ENCODE measurements at places on chromosomes 7 and 10. TPM values are rescaled to one million over a fixed set of nuclear protein-coding genes. Genes with fewer than 3 reads are reported as not detected.
A peak's percentile ranks its signal among the peaks of the same experiment; 100 is the strongest.

GRCh38 chr7:151796091-151796870 lies 80.6 kb downstream of the PRKAG2 start:
- DNase-seq: peak; percentile 79

- no peak for DNase-seq
Observed at GRCh38 chr7:156537006-156537405, 103.6 kb upstream of the RNF32 start.

DNA sequence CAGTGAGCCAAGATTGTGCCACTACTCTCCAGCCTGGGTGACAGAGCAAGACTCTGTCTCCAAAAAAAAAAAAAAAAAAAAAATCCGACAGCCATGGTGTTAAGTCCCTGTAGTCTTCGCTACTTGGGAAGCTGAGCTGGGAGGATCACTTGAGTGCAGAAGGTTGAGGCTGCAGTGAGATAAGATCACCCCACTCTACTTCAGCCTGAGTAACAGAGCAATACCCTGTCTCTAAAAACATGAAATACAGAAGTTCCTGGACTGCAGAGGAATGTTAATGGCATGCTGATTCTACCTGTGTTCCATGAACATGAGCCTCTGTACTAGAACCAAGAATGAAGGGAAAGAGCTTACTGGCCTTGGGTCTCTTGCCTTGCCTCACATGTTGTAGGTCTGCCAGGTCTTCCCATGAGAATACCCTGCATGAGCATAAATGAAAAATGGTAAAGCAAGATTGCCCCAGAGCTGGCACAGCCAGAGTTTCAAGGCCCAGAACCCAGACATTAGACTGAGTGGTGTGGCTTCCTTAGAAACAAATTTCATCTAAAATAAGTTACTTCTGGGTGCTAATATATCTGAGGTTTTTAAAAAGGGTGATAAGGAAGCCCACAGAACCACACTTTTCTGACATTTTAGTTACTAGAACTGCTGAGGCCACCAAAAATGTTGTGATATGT lies 8.6 kb downstream of the YAE1 start:
- DNase-seq: no peak

GRCh38 chr7:148723846-148724245 lies 25.1 kb downstream of the CUL1 start:
- no peak for DNase-seq

GRCh38 chr7:27235387-27236311 lies 7.0 kb upstream of the EVX1 start:
- peak; percentile 22 for DNase-seq

GRCh38 chr10:130000918-130001317 lies 36.8 kb upstream of the EBF3 start:
- DNase-seq: no peak

- DNase-seq: no peak
Observed at GRCh38 chr7:35356495-35356894, 102.6 kb upstream of the TBX20 start.

GRCh38 chr7:142910031-142910433 lies 23.5 kb downstream of the TRPV5 start:
- DNase-seq: no peak

DNA sequence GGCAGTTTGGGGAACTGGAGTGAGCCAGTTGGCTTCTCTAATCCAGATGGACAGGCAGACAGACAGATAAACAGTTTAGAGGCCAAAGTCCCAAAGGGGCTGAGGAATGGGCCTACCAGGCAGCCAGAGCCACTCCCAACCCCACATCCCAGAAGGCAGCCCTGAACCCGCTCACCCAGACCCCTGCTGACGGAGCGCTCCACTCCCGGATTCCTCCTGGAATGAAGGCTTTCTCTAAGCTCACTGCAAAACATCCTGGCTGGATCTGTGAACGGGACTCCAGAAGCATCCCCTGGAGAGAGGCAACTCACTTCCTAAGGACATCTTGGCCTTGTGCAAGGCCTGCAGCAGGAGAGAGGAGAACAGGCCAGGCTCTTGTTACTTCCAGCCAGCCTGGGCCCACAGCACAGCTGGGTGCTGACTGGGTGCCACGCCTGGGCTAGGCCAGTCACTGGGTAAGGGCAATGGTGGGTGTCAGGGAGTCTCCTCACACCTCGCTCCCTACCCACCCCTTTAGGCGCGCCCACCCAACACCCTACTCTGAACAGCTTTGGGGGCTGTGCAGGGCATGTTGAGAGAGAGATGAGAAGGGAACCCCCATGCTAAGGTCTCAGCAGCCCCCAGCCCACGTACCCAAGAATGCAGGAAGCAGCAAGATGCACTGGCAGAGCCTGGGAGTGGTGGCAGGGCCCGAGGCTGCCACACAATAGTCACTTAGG lies 168.6 kb upstream of the ZMIZ1 start:
- no peak for DNase-seq

DNA sequence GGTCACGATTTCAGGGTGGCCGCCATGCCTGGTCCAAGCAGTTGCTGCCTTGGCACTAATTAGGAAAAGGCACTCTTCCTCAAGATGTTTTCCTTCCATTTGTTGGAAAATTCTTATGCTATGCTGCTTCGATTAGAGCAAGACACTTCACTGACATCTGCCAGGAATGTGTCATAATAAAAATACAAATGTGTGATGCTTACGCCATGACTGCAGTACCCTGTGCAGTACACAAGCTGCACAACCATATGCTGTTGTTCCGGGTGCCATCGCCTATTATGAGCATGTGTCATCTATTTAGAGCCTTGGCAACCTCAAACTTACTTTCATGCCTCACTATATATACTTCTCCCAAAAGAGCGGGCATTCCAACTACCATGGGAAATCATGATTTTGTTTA lies 14.9 kb upstream of the MPP7 start:
- DNase-seq: peak; percentile 68

- peak; percentile 62 for DNase-seq
Observed at GRCh38 chr7:47968847-47969774, 10.3 kb downstream of the HUS1 start.

DNA sequence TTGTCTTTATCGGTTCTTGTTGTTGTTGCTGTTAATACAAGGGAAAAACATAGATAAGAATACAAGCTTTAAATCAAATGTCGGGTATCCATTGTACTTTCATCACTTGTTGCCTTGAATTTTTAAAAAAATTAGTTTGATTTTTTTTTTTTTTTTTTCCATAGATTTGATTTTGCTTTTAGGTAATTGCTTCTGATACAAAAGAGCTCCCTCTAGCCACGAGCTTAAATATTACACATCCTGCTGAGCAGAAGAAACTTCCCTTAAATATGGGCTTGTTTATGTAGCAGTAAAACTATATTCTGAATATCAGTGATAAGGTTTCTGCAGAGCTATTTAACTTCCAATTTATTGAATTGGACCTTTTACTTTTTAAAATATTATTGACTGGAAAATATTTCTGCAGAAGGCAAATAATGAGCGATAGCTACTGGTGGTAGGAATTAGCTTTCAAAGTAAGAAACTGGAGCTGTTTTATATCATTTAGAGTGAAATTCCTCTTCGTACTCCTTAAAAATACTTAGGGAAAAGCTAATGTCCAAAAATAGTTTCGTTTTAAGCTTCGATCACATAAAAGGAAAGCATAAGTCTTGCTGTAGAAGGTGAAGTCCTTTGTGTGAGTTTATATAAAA lies 216.9 kb downstream of the POLR1F start:
- peak; percentile 67 for DNase-seq

GRCh38 chr10:122884166-122884565 lies 4.8 kb upstream of the FAM24B start:
- peak; percentile 15 for DNase-seq

- no peak for DNase-seq
Observed at GRCh38 chr7:133419041-133419440, 166.2 kb downstream of the EXOC4 start.

DNA sequence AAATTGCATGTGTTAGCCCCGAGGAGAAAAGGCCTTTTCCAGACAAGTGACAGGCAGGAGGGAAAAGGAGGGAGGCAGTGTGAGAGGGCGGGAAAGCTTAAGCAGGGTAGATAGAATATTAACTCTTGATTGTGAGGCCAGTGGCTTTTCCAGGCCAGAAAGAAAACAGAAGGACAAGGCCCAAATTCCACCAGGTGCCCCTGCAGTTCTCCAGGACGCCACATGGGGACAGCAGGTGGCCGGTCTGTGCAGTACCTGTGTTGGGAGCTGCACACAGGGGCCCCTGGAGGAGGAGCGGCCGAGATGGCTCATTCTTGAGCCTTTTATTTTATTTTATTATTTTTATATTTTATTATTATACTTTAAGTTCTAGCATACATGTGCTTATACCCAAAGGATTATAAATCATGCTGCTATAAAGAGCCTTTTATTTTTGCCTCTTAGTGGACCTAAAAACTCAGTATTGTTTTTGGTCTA lies 141.3 kb upstream of the KLF14 start:
- DNase-seq: no peak

GRCh38 chr10:43249962-43250614 lies 16.8 kb downstream of the RASGEF1A start:
- no peak for DNase-seq

The BUB3 gene
- 361 TPM for total RNA-seq

The IDI2 gene
- not detected for total RNA-seq

The OR13A1 gene
- not detected for total RNA-seq

Measured in LHCN-M2 (cell line).